ENCODE measurements at places on chromosomes 12 and 14.
A peak's percentile ranks its signal among the peaks of the same experiment; 100 is the strongest.

- DNase-seq, result no peak
Measured at GRCh38 chr12:3417113-3417512, 73.9 kb upstream of the PRMT8 start.

GRCh38 chr14:105046891-105047282, 18.3 kb downstream of the GPR132 start:
- no peak for DNase-seq

GRCh38 chr12:87813476-87814234, 215.5 kb downstream of the C12orf50 start:
- DNase-seq, result no peak

DNA sequence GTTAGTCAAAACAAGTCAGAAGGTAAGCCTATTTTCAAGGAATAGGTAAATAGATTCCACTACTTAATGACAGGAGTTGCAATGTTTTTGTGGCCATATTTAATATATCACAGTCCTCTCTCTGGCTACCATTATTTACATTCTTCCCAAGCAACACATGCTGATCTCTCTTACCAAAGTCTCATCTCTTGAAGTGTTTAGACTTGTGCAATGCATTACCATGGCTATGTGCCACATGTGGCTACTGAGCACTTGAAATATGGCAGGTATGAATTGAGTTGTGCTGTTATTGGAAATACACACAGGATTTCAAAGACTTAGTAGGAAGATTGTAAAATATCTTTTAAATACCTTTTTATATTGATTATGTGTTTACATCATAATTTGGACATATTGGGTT, 262.4 kb upstream of the PDE3A start:
- no peak for DNase-seq

DNA sequence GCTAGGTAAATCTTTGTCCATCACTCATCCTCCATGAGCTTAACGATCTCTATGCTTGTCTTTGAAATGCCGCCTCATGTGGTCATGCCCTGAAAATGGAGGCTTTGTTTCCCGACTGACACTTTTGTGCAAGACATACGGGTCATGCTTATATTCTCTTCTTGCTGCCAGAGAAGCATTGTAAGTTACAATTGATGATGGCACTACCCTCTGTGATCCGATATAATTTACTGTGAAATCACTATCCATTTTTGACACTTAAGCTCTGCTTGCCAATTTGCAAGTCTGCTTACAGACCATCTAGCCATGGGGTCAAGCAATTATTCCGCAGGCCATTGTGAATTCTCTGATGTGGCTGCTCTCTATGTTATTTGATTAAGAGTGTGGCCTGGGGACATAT, 650.0 kb downstream of the FLRT2 start:
- DNase-seq, result no peak

- DNase-seq, result no peak
Measured at GRCh38 chr12:14258575-14258940, 106.9 kb upstream of the ATF7IP start.

DNA sequence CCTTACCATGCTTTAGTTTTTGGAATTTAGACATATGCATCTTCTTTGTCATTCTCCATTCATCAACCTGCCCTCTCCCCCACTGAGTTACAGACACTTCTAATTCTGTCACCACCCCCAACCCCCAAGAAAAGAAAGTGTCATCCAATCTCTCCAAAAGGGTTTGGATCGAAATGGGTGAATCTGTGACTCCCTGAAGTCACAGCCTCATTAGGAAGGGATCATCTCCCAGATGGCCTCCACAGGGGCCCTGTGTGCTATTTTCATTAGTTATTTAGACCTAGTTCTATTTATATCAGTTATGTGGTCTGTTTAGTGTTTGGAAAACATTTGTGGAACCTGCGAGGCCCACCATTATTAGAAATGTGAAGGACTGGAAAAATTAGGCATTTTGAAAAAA, 191.0 kb upstream of the ATP2B1 start:
- no peak for DNase-seq

DNA sequence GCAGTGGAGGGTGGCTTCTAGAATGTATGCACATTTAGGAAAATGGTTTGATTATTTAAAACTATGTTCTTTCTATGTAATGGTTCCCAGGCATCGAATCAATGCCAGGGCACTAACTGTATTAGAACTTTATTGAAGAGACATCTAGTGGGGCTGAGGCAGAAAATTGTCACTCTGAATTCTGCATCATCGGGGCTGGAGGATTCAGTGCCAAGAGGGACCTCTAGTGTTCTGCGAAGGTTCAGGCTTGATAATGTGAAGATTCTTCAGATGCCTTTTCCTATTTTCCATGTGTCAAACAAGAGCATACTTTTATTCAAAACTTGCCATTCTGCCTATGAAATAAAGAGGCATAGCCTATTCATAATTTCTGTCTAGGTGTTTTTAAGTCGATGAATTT, 146.3 kb downstream of the CAND1 start:
- no peak for DNase-seq

DNA sequence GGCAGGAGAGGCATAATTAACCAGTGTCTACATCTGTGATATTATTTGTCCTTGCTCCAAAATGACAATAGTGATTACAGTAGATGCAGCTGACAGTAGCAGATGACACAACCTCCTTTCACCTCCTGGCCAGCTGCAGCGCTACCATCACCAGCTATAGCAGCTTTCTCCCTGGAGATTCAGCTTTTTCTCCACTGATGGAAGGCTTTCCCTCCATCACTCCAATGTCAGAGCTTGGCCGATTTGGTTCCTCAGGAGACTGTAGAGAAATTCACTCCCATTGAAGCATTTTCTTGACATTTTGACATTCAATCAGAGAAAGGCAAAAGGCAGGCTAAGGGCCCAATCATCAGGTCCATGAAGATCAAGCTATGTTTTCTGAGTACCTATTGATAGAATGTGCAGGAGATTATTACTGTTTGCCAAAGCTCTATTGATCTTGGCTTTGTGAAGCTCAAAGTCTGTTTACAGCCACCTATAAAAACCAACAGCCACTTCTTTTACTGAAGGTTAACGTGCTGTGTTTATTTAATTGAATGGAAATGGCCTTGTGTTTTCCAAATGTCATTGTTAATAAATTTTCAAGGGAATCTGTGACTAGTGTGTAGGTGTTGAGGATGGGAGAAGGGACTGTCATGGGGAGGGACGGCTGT, 785.1 kb downstream of the DIO2 start:
- DNase-seq, result no peak

DNA sequence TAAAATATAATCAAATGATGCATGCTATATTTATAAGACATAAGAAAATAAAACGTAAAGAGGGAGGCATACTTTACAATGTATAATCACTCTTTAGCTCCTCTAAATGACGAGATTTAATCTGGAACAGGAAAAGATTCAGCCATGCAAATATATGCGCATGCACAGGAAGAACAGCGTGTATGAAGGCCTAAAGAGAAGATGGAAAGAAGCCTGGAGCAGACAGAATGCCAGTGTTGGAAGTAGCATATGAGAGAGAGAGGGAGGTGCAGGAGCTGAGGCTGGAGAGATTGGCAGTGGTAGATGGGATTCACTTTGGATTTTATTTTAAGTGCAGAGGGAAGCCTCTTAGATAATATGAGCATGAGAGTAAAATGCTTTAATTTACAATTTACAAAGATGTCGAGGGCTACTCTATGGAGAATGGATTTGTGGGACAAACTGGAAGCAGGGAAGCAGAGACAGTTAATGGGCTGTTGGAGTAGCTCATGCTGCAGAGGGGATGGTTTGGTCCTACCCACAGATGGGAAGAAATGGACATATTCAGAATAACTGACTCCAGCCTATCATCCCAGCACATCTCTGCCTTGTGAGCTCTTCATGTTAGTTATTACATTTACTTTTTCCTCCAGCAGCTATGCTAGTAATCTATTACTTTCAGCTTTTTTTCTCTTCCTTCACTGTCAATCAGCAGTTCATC, 411.1 kb downstream of the TMTC2 start:
- no peak for DNase-seq

DNA sequence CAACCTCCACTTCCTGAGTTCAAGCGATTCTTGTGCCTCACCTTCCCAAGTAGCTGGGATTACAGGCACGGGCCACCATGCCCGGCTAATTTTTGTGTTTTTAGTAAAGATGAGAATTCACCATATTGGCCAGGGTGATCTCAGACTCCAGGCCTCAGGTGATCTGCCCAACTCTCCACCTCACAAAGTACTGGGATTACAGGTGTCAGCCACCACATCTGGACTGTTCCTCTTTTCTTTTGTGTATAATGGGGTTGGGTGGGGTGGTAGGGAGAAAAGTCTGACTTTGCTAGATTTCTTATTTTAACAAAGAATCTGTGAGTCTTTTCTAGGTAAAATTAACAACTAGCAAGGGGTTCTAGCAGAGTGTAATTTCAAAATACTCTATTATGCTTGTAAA, 92.7 kb upstream of the AMN1 start:
- DNase-seq, result peak; percentile 21

DNA sequence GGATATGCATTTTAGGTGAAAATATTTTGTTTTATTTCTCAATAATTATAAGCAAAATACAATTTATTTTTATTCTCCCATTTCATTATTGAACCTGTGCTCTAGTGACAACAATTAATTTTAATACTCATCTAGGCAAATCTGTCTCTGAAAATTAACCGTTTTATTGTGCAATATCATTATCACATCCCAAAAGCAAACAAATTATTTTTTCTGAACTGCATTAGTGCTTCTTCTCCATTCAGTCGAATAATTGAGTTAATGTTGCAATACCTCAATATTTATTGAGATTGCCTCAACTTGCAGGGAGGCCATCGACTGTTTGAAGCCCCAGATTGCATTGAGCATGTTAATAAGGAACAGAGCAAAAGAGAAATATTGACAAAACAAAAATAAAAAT, 303.2 kb upstream of the LRFN5 start:
- DNase-seq, result no peak
